ENCODE measurements at places on chromosomes 2 and 18.
A peak's percentile ranks its signal among the peaks of the same experiment; 100 is the strongest.

- peak; percentile 42 for ATAC-seq
Observed at GRCh38 chr2:33488178-33488690, 11.8 kb downstream of the RASGRP3 start.

DNA sequence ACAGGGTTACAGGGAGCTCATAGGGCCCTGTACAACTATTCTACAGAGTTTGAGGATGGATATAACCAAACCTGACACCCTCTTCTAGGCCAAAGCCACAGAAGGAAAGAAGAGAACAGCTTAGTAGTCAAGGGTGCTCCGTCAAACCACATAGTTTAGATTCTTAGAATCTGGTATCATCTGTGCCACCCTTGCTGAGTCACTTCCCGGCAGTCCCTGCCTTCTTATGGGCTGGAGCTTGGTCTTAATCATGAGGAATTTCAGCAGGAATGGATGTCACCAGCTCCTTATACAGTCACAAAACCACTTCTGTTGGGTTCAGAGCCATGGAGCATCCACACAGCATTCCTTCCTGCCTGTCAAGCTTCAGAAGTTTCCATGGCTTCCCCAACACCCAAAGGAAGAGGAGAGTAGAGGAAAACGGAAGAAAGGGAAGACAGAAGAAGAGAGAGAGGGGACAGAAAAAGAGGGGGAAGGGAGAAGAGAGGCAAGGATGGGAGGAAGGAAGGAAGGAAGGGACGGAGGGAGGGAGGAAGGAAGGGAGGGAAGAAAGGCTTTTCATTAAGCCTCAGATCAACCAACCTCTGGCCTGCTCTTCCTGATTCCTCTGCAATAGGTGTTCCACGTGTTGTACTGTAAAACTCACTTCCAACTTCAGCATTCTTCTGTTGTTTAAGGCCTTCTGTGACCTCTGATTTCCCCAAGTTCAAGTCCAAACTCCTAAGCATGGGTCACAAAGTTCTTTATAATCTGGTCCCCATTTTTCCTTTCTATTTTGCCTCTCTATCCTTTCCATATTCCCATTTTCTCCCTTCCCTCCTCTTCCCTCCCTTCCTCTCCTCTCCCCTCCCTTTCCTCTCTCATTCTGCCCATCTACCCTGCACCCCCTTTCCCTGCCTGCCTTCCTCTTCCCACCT, 246.1 kb upstream of the TNP1 start:
- ATAC-seq, result no peak

GRCh38 chr2:40740419-40740818, 288.5 kb upstream of the SLC8A1 start:
- ATAC-seq, result no peak

- ATAC-seq, result no peak
Observed at GRCh38 chr2:208792766-208793165, 386.2 kb downstream of the PTH2R start.

GRCh38 chr2:43100362-43100882, 126.0 kb downstream of the ZFP36L2 start:
- ATAC-seq, result no peak

- ATAC-seq, result peak; percentile 20
Observed at GRCh38 chr2:108460345-108461037, 11.5 kb downstream of the GCC2 start.
